T1000 (cell line): ENCODE measurements at places on chromosomes 2 and 18.
A peak's percentile ranks its signal among the peaks of the same experiment; 100 is the strongest.

- no peak for DNase-seq
Measured at GRCh38 chr18:22514655-22515054, 96.9 kb upstream of the CTAGE1 start.

- no peak for DNase-seq
Measured at GRCh38 chr18:56919190-56919589, 227.7 kb upstream of the BOD1L2 start.

DNA sequence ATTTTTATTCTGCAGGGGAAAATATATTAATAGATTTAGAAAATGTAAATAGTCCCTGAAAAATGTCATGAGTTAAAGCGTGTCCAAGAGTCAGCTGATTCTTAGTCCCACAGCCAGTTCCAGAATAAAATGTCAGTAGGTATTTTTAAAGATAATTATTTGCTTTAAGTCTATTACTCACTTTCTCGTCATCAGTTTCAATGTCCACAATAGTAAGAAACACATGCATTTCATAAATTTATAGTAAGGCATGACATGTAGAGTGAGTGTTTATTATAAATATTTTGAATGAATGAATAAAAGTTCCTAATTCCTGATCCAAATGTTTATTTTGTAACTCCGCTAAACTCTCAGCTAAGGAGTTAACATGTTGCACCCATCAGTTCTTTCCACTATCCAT lies 1044.0 kb upstream of the PIK3C3 start:
- DNase-seq = no peak

GRCh38 chr2:119066272-119066804 lies 92.2 kb downstream of the C1QL2 start:
- no peak for DNase-seq

DNA sequence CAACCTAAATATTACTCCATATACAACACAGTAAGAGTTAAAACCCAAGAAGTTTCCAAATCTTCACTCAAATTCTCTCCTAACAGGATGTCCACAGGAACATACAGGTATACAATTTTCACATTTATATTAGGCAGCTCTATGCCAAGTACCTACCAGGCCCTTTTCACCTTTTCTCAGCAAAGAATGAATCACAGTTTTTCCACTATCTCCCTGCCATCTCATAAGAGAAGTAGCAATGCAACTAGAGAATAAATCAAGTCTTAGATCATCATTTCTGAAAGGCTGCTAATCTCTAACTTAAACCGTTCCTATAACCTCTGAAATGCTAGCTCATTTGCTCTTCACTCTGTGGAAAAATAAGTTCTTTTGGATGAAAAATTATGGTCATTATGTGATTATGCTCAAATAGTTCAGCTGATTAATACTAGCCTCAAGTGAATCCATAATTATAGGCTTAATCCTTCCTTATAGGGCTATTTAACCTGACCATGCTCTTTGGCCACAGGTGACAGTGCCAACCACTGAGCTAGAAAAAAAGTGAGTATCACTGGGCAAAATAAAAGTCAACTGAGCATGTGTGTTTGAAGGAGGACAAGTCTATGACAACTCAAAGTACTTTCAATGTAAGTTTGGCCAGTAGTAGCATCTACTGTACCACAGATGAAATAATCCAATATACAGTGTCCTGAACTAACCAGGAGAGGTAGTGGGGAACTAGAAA lies 79.7 kb downstream of the COBLL1 start:
- no peak for DNase-seq

DNA sequence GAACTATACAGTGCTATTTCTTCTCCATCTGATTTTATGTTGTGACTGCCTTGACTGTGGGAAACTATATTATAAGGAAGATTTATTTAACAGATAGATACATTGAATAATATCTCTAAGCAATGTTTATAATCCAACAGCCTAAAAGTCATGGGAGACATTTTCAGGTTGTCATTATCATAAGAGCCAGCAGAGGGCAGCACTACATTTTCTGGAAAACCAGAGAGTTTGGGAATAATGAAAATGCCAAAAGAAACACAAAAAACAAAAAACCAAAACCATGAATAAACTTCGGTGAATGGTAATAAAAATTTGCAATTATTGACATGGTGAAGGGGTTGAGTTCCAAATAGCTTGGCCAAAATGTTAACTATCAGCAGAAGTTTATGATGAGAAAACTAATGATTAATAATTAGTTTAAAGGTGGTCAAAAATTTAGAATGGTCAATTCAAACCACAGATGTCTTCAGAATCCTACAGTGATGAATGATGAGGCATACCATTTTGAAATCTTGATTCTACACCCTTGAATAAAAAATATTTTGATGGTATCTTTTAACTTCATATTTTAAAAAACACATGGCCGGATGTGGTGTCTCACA lies 4.7 kb downstream of the EEF1B2 start:
- DNase-seq = peak; percentile 12

DNA sequence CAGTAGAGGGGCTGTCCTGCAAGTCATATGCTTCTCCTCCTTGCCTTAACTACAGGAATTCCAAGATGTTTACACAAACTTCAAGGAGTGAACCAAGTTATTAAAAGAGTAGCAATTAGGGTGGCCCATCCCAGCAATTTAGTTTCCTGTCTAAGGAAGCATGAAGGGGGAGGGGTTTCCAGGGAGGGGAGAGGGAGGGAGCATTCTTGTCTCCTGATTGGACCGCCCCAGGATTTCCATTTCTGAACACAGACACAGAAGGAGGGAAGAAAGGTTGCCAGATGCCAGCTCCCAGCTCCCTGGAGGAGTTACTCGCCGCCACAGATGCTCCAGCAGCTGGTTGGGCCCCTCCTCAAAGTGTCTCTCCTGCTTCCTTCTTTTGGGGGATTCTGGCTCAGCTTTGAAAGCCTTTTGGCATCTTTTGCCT lies 107.6 kb downstream of the TRIB2 start:
- DNase-seq = no peak

GRCh38 chr18:74669136-74669798 lies 71.6 kb downstream of the ZNF407 start:
- DNase-seq = no peak
